ENCODE measurements at places on chromosomes 2 and 18.

- no peak for DNase-seq
Measured at GRCh38 chr2:234178330-234179030, 128.0 kb downstream of the SPP2 start.

- DNase-seq: no peak
Measured at GRCh38 chr2:1717113-1717512, 27.2 kb downstream of the PXDN start.

DNA sequence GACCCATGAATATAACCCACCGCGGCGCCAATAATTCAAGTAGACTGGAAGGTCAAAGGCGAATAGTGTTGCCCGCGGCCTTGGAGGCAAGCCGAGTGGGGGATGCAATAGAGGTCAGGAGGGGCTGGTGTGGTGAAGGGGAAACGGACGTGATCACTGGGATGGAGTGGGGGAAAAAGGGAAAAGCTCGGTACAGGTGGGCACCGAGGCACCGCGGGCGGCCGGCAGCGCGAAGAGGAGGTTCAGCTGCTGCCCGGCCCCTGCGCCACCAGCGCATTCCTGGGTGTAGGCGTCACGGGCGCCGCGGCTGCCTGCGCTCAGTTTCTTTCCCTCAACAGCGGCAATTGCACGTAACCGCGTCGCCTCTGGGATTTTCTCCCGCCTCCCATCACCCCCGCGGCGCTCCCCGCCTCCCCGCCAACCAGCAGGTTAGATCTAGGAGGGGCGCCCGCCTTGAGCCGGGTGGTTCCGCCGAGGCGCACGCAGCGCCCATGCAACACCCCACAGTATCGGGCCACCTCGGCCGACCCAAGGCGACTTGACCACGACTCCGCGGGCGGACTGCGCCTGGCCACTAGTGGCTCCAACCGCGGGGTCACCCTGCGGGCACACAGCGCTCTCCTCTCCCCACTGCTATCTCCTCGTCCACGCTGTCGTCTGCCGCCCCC is 1.5 kb downstream of the RND3 start:
- no peak for DNase-seq

- no peak for DNase-seq
Measured at GRCh38 chr18:55235094-55235461, 275.8 kb upstream of the CCDC68 start.

- no peak for DNase-seq
Measured at GRCh38 chr2:101426822-101427221, 39.5 kb upstream of the CREG2 start.

DNA sequence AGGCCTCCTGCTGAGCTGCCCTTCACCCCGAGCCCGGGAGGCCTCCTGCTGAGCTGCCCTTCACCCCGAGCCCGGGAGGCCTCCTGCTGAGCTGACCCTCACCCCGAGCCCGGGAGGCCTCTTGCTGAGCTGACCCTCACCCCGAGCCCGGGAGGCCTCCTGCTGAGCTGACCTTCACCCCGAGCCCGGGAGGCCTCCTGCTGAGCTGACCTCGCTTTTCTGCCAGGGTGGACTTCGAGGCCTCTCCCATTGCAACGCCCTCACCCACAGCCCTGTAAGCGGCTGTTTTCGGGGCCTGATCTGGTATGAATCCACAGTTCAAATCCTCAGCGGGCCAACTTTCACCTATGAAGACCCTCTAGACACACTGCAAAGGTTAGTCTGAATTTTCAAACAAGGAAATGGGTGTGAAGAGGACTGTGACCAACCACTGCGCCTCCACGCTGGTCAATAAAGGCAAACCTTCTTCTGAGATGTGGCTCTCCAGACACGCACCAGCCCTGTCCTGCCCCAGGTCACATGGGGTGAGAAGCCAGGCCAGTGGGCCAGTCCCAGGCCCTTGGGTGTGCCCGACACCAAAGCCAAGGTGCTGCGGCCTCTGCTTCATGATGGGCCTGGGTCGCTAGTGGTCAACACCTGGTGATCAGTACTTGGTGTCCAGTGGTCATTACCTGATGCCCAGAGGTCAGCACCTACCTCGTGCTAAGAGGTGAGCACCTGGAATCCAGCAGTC is 225.1 kb upstream of the SALL3 start:
- DNase-seq: no peak

Data from fibroblast of skin of left quadriceps (primary cell).